ENCODE measurements at places on chromosomes 11 and 22.

GRCh38 chr11:133965031-133965601 lies 8.3 kb upstream of the IGSF9B start:
- no peak for DNase-seq

GRCh38 chr11:105392556-105392955 lies 217.3 kb upstream of the GRIA4 start:
- DNase-seq: no peak

DNA sequence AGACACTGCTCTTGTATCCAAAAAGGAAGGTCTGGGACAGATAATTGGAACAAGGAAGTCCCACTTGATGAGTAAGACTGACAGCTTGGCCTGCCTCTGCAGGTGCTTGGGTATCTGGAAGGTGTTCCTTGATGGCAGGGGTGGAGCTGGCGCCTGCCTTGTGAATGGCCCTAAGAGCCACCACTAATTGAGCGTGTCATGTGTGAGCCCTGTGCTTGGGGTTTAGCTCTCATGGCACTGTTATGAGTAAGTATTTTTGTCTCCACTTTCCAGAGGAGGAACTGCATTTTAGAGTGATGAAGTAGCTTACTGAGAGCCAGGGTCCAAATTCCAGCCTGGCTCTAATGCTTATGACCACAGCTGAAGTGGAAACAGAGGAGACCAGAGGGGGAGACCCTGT lies 71.2 kb upstream of the NECTIN1 start:
- no peak for DNase-seq

DNA sequence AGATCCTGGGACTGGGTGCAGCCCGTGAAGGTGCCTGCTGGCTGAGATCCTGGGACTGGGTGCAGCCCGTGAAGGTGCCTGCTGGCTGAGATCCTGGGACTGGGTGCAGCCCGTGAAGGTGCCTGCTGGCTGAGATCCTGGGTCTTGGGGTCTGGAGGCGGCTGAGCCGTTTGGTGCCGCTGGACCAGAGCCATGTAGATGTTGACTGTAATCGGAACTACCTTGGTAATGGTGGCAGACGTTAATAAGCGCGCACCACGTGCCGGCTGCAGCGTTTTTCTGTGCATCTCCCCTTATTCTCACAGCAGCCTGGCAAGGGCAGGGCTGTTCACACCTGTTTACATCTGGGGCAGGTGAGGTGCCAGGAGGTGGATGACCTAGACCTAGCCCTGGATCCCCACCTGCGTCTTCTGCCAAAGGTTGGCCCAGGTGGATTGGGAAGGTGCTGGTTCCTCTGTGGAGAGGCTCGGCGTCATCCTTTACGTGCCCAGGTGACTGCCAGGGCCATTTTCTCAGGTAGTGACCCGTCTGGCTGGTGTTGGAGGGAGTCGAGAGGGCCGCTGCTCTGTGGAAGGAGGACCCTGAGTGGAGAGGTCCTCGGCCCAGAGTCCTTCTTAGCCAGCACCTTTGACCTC lies 382.5 kb downstream of the TBC1D22A start:
- DNase-seq: no peak

GRCh38 chr11:132161403-132162078 lies 791.1 kb downstream of the NTM start:
- no peak for DNase-seq

DNA sequence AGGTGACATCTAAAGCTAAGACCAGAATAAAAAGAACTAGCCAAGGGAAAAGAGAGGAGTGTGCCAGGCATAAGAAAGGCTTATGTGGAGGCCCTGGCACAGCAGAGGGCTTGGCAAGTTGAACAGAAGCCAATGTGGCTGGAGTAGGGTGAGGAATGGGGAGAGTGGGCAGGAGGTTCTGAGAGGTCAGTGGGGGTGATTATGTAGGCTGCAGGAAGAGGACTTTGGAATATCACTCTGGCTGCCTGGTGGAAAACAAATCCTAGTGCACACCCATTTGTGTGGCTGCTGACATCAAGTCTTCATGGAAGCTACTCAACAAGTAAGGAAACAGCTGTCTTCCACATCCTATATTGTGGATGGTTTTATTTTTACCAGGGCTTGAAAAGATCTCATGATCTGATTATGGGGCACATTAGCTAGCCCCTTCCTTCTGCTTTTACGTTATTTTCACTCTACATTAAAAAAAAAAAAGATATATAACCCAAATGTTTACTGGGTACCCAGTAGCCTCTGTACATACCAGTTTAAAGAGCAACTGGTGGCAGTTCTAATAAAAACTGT lies 3.4 kb downstream of the MRPL16 start:
- no peak for DNase-seq

DNA sequence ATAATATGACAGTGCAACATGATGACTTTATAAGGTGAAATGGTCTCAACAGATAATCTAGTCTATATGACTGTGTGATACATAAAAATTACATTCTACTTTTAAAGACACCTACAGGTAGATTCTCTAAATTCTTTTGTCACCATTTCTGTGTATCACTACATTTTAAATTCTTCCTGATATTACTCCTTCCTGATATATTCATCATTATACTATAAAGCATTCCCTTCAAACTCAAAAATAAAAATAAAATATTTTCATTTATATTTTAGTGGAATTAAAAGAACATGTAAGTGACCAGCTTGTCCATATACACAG lies 1062.3 kb downstream of the DLG2 start:
- no peak for DNase-seq

DNA sequence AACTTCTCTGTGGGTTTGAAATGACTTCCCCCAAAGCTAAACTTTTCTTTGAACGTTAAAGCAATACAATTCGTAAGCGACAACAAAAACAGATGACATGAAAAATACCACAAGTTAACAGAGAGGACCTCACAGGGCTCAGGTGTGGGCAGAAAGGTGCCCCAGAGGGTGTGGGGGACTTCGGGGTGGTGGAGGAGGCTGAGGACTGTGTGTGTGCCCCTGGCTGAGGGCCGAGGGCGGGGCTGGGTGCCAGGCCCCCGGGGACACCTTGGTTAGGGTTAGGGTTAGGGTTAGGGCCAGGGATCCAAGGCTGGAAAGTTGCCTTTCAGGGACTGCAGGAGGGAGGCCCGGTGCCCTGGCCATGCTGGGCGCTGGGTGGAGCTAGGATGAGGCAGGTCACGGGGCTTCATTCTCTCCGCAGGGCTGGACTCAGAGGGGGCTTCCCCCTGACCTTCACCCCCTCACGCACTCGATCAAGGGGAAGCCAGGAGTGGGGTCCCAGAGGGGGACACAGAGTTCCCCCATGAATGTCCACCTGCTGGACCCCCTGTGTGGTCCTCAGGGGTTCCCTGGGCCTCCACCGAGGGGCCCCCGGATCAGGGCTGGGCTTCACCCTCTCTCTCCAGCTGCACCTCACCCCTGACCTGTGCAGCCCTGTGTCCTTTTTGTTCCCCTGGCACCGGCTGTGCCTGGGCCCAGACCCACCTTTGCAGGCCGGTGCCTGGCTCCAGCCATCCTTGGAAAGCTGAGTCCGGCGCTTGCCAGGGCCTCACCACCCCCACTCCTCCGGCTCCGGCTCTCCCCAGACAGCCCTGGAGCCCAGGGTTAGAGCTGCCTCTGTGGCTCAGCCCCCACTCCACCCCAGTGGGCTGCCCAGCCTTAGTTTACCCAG lies 7.0 kb downstream of the TNNI2 start:
- no peak for DNase-seq

- no peak for DNase-seq
These were observed 8.6 kb downstream of the TCN1 start for GRCh38 chr11:59857439-59858434.
